ENCODE measurements at places on chromosomes 5 and 9. TPM values are rescaled to one million over a fixed set of nuclear protein-coding genes. Genes with fewer than 3 reads are reported as not detected.
A peak's percentile ranks its signal among the peaks of the same experiment; 100 is the strongest.

- DNase-seq = peak; percentile 30
Observed at GRCh38 chr5:135303582-135304173, 95.4 kb downstream of the MACROH2A1 start.

DNA sequence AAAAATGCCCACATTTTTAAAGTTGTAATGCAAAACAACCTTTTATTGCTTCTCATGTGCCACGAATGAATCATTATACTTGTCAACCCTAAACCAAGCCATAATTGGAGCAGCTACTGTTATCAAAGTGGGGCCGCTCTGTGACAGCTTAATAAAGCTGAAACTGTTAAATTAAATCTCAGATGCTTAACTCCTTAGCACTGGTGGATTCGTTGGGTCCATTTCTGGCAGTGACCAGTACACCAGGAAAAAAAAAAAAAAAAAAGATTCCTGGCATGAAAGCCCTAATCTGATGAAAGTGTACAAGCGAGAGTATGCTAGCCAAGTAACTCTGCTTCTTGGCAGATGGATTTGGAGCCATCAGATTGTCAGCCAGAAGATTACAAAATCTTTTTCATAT, 164.8 kb downstream of the ZSWIM6 start:
- no peak for DNase-seq

- no peak for DNase-seq
Observed at GRCh38 chr5:67204821-67205220, 8.2 kb upstream of the CD180 start.

DNA sequence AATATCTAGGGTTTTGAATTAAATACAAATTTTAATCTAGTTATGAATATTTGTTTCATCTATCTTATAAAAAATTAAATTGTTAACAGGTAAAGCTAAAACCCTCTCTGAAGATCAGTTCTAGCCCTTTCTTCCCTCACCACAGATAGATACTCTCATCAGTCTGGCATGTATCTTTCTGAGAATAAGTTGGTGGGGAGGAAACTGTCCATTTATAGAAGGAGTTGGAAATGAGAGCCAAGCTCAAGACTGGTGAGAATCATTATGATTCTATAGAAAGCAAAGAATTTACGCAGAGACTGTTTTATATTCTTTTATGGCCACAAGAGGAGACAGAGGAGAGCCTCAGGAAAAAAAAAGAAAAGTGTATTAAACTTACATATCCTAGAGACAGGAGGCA, 59.0 kb downstream of the STARD4 start:
- no peak for DNase-seq

DNA sequence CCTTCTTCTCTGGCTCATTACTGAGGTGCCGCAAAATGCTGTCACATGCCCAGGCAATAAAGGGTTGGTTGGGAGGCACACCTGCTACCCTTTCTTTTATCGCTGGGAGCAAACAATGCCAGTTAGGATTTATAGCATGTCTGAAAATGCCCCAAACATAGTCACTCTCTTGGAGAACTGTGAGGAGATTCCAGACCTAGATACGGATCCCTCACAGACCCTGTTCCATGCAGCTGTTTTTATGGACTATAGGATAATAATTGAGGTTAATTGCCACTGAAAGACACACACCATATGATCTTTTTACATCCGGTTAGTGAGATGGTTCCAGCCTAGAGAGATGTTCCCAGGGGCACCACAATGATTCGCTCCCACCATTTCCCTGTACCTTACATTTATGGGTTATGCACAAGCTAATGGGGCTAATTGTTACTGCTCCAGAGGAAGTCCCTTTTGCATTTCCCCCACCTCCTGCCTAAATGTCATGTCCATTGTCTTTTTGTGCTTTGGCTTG, 318.1 kb downstream of the PIK3R1 start:
- no peak for DNase-seq

The SPINK4 gene
- 1.2 TPM for total RNA-seq

- no peak for DNase-seq
Observed at GRCh38 chr5:59586841-59587240, 306.7 kb downstream of the PDE4D start.

DNA sequence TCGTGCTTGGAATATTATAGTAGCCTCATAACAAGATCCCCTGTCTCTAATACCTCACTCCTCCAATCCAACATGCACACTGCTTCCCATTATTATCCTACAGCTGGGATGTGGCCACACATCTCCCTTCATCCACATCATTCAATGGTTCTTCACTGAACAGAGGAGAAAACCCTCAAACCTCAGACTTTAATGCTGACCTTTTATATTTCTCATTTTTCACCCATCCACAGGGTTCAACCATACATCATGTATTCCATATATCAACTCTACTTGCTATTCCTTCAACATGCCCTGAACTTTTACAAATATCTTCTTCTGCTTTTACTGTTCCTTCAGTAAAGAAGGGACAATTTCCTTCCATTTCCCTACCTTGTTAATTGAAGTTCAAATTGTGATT, 396.8 kb downstream of the TLE4 start:
- no peak for DNase-seq

DNA sequence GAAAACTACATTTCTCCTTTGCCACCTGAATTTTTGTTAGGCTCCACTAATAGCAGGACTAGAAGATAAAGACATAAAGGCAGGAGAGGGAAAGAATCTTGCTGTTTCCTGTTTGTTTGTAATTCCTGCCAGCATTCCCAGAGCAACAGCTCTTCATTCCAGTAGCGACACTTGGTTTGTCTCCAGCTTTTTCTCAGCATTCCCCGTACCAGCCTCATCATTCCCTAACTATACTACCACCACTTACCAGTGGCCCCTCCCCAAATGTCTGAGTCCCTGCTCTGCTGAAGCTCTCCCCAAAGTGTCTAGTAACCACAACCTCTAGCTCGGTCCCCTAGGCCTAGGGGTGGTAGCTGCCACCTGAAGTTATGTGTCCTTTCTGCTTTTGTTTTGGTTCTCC, 18.6 kb downstream of the CETN3 start:
- DNase-seq = peak; percentile 55

The PRUNE2 gene
- 4.3 TPM for total RNA-seq

The JADE2 gene
- 50.0 TPM for total RNA-seq

DNA sequence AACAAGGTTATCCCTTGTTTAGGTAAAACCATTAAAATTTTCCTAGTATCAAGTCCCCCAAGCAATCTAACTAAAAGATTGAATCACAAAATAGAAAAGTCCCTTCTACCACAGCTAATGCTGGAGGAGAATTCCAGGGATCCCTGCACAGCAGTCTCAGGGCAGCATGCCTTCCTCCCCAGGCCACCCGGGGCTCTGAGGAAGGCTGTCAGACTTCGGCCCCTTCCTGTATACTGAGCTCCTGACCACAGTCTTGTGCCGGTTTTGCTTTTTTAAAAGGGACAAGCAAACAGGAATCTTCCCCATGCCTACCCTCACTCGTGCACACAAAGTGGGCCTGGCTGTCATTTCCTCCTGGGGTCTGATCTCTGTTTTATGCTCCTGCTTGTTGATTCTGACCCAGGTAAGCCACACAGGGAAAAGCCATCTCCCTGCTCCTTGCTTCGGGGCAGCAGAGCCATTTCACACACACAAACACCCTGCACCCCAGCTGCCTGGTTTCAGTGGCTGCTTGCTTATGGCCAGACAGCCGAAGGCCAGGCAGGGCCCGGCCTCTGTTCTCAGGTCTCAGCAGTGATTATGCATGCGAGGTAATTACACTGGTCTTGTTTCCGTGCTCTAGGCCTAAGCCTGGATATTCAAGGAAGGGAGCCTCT, 211.9 kb downstream of the NXNL2 start:
- DNase-seq = peak; percentile 78

DNA sequence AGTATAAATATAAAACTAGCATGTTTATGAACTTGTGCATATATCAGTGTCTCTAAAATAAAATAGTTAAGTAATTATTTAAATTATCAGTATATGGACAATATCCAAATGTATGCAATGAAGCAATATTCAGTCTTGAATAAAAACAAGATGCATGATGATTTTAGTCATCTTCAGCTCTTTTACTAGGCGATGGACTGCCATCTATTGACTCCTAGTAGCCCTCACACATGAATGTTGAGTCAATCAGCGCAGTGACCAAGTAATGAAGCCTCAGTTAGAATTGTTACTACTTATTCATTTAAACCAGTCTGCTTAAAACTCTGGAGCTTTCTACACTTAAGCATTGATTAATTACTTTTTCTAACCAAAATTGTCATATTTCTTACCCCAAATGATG, 92.9 kb upstream of the GRHPR start:
- DNase-seq = no peak

The TLX3 gene
- not detected for total RNA-seq

DNA sequence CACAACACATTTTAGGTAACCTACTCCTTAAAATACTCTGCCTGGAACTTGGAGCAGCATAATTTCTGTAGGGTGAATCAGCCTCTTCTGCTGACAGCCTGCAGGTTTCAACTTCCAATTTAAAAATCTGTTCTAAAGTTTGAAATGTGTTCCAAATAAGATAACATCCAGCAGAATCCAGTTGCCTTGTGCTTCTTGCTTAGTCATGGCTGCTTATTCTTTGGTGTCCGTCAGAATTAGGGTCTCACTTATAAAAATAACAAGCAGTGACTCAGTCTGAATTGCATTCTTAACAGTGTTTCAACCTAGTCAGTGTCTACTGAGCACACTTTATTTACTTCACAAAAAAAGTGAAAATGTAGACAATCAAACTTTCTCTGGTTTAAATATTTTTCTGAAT, 3.7 kb downstream of the CDH6 start:
- DNase-seq = no peak

The IGFBPL1 gene
- total RNA-seq = 82.2 TPM

DNA sequence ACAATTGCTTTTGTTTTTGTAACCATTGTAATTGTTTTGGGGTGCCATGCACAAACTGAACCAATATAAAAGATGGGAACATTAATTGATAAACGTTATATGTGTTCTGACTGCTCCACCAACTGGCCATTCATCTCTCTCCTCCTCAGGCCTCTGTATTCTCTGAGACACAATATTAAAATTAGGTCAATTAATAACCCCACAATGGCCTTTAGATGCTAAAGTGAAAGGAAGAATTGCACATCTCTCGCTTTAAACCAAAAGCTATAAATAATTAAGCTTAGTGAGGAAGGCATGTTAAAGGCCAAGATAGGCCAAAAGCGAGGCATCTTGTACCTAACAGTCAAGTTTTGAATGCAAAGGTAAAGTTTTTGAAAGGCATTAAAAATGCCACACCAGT, 448.4 kb upstream of the ITGA1 start:
- DNase-seq = no peak

The PCDHGC5 gene
- total RNA-seq = 1.0 TPM

The GRIA1 gene
- 0.28 TPM for total RNA-seq

DNA sequence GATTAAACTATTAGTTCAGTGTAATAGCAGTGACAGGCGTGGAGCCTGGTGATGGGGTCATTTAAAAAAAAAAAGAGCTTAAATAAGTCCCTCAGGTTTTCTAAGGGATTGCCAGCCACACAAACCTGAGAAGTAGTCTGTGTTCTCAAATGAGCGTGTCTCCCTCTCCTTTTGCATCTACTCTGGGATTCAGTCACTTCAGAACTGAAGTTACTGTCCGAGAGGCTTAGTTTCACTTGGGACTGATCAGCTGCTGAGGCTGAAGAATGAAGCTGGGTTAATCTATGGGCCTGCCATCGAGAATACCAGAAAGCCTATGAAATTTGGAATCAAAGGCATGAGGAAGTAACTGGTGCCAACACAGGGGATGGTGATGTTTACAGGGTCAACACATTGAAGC, 310.1 kb downstream of the ADAMTS6 start:
- no peak for DNase-seq

The IFNA5 gene
- not detected for total RNA-seq

The AFAP1L1 gene
- total RNA-seq = 0.55 TPM

The ARID3C gene
- total RNA-seq = 0.80 TPM

DNA sequence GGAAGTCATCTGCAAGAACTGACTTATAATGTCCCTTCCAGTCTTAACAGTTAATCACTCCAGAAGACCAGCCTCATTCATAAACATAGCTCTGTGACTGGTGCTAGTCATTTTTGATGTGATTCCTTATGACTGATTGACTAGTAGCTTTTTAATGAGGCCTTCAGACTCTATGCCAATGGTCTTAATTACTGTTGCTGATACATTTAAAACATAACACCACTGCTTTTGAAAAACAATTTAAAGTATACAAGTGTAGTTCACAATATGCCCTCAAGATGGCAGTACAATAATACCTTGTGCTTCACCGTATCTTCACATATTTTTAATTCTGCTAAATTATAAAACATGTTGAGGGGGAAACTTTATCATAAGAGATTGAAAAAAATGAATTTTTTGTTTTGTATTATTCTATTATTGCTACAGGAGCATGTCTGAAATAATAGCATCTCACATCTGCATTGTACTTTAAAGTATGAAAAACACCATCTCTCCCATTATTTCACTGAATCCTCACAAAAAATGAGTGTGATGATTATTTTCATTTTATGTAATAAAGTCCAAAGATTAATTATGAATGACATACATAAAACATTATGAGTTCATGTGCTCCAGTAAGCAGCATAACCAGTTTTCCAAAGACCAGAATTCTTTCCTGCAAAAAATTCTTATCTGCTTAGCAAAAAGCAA, 55.2 kb upstream of the SHISAL2B start:
- no peak for DNase-seq

- DNase-seq = no peak
Observed at GRCh38 chr5:96771395-96771794, 36.4 kb downstream of the ERAP1 start.

DNA sequence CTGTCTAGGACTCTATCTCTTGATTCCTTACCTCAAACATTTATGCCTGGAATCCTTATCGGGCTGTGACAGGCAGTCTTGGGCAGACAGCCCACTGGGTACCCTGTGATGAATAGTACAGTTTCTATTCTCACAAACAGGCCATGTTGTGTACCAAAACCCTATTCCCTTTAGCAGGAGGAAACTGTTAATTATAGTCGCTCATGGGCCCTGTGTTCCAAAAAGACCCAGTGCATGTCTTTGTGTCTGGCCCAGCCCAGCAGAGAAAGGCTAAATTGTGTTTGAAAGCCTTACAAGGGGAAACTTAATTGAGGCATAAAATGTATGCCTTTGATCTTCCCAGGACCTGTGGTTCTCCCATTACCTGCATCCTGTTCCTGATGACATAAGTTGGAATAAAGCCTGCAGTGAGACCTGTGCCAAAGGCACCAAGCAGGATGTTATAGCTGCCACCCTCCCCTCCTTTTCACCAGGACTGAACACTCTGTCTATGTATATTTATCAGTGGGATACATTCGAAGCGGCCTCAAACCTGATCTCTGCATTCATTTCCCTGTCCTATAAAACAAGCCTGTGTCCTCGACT, 43.3 kb downstream of the TLR4 start:
- DNase-seq = no peak

The PCDHGA7 gene
- total RNA-seq = not detected

DNA sequence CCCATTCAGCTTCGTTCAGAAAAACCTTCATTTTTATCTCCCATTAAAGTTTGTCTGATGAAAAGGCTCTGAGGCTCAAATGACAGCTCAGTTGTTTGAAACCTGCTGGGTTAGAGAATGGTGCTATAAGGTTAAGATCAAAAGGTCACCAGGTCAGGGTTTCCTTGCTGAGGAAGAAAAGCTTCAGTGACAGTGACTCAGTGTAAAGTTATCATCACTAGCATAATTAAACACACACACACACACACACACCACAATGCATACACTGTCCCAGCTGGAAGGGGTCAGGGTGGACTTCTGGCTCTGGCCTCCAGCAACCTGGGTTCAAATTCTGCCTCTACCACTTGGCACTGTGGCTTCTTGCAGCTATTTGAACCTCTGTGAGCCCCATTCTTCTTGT, 281.1 kb downstream of the DOCK8 start:
- DNase-seq = no peak

The CDO1 gene
- 6.9 TPM for total RNA-seq

- DNase-seq = no peak
Observed at GRCh38 chr9:133105461-133105770, 15.6 kb downstream of the RALGDS start.

The SLC25A2 gene
- 0.50 TPM for total RNA-seq

- no peak for DNase-seq
Observed at GRCh38 chr9:35306283-35306682, 144.5 kb downstream of the UNC13B start.

The ABLIM3 gene
- total RNA-seq = 0.68 TPM

All from endodermal cell (in vitro differentiated cells).